ENCODE measurements at places on chromosomes 11 and 22.

GRCh38 chr11:27718863-27719545 lies 18.7 kb upstream of the BDNF start:
- no peak for DNase-seq

GRCh38 chr11:4025967-4026324 lies 68.7 kb upstream of the RRM1 start:
- no peak for DNase-seq

DNA sequence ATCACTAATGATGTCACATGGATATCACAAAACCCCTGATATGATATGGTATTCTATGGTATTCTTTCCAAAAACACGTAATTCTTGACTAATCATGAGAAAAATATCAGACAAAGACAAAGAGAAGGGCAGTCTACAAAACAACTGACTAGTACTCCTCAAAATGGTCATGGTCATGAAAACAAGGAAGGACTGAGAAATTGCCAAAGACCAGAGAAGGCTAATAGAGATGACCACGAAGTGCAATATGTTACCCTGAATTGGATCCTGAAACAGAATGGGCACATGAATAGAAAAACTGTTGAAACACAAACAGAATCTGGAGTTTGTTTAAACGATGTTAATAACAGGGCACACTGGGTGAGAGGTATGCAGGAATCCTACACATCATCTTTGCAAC lies 10.2 kb downstream of the CKAP5 start:
- no peak for DNase-seq

- DNase-seq: no peak
These were observed 93.4 kb downstream of the BLID start for GRCh38 chr11:122022646-122023045.

DNA sequence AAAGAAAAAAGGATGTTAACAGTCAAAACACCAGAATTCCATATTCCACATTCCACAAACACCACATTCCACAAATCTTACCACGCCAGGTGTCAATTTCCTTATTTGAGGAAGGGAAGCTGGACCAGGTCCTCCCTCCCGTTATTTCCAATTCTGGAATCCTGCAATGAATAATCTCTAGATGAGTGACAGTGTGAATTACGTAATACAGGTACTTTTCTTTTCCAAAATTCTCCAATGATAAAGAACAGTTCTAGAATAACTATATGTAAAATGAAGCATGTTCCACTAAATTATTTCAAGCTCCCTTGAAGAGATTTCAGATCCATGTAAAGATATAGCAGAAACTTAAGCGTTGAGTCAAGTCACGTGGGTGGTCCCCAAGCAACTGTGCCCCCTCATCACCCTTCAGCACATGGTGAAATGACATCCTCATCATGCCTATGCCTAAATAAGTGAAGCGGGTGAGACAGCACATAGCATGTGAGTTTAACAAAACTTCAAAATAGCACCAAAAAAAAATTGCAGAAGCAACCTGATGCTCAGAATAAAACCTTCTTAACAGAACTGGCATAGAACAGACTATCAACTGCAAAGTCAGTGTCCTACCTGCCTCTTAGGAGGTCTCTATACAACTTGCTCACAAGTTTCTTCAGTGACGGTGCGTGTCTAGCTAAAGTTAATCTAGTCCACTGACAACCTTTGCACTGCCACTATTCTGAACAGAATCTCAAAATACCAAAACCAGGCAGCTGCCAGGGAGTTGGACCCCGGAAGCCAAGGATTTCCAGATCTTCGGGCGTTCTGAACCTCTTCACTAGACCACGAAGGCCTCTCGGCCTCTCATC lies 876 bp downstream of the NFRKB start:
- DNase-seq: peak; percentile 4

GRCh38 chr11:67355023-67355793 lies 1.9 kb upstream of the POLD4 start:
- DNase-seq: no peak

DNA sequence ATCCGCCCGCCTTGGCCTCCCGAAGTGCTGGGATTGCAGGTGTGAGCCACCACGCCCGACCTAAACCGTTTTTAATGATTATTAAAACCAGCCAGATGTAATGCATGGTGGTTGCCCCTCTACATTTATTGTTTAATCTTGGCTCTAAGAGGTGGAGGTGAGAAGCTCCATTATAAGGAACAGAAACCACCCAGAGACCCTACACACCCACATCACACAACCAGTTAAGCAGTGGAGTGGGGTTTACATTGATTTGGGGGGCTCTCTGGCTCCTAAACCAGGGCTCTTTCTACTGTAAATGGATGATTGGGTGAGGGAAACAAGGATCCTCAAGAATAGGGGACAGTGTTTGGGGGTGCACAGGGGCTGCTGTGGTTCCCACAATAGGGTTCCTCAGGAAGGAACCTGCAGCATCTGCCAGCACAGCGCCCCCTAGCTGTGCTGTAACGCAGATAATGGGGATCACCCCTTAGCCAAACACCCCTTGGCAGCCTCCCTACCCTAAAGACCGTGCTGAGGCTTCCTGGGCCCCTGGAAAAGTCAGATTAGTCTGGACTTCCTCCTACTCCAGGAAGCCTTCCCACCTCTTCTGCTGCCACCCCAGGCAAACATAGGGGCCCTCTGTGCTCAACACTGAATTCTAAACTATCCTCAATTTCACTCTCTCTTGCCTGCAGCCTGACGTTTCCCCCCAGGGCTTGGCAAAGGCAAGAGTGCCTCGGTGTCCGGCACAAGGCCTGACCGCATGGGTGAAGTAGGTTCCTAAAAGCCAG lies 2.4 kb downstream of the MPST start:
- peak; percentile 48 for DNase-seq

DNA sequence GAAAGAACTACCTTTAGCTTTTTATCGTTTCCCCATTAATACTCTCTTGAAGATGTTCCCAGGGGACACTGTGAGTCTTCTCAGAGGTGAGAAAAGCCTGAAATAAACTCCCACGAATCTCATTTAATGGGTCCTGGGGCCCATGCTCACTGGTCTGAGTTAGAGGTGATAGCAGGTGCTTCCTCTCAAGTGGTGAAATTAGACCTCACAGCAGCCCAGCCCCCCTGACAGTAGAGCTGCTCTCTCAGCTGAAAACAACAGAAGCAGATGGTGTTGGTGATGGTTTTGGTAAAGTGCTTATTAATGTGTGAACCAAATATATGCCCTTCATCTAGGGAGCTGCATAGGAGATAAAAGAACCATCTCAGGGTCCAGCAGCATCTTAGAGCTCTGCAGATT lies 76.8 kb upstream of the VPREB1 start:
- DNase-seq: no peak

- no peak for DNase-seq
These were observed 7.3 kb downstream of the SIDT2 start for GRCh38 chr11:117185736-117186430.

GRCh38 chr22:32828150-32828549 lies 26.6 kb downstream of the TIMP3 start:
- no peak for DNase-seq

DNA sequence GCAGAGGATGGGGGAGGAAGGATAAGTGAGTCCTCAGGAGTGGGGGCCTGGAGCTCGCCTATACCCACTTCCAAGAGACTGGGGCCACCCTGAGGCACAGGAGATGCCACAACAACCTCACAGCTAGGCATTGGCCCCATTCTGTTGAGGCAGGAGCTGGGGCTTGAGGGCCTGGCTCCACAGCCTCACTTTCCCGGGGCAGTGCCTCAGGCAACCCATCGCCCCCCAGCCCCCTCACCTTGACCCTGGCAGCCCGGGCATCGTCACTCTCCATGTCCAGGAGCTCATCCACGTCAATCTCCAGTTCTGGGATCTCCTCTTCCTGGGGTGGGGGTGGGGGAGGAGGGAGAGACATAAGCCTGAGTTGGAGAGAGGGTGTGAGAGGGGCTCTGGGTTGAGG lies 1.8 kb downstream of the PPP1R14B start:
- DNase-seq: no peak

DNA sequence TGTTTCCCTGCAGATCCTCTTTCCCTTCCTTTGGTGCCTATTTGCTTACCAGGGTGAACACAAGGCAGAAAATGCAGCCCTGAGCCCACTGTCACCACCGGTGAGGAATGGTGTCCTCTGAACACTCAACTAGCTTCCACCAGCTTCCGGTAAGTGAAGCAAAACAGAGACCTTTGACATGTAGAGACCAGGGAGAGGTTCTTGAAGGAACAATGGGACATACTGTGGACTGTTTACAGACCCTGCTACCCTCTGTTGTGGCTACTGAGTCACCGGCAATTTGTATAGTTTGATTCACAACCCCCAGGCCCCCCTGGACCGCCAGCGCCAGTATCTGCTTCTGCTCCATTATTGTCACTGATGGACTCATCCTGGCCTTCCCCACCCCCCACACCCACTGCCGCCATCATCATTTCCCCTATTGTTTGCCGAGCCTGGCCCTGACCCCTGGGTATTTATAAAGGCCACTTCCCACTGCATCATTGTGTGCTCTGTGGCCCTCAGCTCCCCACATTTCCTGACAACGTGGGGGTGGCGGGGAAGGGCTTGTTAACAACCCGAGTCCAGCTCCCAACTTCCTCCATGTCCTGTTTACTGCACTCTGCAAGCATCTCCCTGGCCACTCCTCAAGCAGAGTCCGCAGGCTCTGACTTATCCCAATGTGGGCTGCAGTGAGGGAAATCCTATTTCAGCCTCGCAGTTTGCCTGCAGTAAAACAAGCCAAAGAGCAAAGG lies 252.9 kb downstream of the ETS1 start:
- DNase-seq: no peak

DNA sequence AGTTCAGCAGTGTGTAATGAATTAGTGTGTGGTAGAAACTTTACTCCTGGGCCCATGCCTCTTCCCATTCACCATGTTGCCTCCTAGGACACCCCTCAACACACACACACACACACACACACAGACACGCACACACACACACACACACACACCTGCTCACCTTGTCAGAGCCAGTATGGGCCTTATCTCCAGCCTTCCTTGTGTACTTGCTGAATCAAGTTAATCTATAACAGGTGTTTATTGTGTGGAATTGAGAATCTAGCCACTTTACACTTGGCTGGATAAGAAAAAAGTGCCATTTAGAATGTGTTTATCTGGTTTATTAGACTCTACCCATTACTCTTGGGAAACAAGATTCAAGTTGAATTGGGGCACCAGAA lies 14.5 kb upstream of the ZDHHC13 start:
- no peak for DNase-seq

DNA sequence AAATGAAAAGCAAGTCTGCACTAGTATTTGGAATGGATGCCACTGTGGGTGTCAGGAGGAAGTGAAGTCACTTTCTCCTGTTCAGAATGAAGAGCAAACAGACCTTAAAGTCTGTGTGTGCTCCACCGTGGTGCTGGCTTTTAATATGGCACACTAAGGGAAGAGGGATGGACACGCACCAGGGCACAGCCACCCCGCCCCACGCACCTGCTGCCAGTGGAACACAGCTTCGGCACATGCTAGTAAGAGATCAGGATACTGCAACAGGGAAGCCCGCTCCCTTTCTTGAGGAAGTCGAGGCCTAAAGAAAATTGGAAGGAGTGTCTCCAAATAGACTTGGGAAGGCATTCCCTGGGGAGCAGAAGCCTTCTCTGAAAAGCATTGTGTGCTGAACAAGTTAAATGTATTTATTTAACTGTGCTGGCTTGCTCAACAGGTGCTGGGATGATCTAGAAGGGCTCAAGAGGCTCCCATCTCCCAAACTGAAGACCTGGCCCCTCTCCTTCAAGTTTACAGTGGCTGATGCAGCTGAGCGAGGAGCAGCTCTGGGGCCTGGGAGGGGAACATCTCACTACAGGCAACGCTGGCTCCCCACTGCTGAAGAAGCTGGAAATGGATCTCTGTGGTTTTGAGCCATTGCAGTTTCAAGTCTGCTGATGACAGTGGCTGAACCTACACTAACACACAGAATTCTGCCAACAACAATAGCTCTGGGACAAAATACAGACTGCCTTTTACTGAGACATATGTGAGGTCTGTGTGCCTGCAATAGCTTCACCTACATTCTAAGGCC lies 504.6 kb upstream of the B3GAT1 start:
- DNase-seq: no peak

- DNase-seq: peak; percentile 20
These were observed 24.2 kb downstream of the PPFIBP2 start for GRCh38 chr11:7538031-7538430.

DNA sequence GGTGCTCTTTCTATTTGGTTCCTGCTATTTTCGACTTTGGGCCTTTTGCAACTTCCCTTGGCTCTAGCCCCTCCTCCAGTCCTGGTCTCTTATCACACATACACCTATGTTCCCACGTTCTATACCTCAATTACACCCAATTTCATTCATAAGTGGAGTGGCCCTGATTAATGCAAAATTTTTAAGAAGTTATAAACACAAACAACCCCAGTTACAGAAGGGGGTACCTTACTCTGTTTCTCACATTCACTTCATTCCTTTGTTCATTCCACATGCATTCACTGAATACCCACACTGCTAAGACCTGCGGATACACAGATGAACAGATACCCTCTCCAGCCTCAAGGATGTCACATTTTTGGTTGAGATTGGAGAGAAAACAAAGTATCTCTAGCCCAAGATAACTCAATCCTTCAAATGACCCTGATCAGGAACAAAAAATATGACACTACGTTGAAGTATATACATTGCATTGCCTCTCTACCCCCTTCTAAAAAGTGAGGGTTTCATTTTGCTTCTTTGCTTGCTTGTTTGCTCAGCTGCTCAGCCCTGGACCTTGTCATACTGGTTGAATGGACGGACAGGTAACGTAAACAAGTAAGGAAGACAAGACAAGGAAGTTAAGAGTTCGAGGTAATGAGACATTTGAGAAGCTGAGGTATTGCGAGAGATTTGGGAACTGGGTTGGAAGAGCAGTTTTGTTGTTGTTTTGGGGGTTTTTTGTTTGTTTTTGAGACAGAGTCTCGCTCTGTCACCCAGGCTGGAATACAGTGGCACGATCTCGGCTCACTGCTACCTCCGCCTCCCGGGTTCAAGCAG lies 3.6 kb upstream of the VPS37C start:
- DNase-seq: no peak

GRCh38 chr11:120097721-120098385 lies 40.1 kb downstream of the TRIM29 start:
- DNase-seq: no peak

DNA sequence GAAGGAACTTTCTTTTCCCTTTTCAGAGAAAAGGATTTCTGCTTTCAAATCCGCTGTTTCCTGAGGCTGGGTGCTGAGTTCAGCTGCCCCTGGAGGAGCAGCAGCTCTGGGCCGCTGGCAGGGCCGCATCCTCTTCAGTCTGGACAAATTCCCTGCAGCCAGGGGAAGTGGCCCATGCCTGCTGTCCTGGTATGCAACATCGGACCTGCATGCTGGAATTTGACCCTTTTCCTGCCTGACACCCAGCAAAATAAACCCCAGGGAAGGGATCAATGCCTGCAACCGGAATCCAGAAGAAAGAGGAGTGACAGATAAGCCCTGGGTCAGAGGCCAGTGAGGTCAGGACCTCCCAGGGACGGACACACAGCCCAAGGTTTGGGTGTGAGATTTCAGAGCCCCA lies 54.1 kb upstream of the LINC01488 start:
- no peak for DNase-seq

DNA sequence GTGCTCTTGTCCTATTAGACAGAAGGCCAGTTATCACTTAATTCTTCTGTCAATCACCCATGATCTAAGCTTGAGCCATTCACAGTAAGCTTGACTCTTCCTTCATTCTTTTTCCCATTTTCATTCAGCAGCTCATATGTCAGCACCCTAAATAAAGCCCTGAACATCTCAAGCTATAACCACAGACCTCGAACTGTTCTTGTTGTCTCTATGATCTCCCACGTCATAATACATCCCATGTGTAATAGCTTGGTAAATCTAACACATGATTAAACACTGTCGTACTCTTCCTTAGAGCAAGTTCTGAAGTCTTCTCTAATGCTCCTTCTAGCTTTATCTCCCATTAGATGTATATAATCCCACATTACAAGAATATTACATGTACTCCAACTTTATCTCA lies 14.4 kb downstream of the MUC15 start:
- DNase-seq: no peak

All from CD4-positive, alpha-beta T cell treated with Interleukin-6 at 100 ng/mL for 8 hours (primary cell).